GM13976 (cell line): ENCODE measurements at places on chromosomes 12 and 14.

- no peak for DNase-seq
These were observed 50.9 kb upstream of the BCL2L14 start for GRCh38 chr12:12019881-12020280.

GRCh38 chr12:32533971-32534590, 134.7 kb downstream of the FGD4 start:
- DNase-seq = peak; percentile 33

GRCh38 chr12:25200703-25201102, 5.7 kb downstream of the ETFRF1 start:
- DNase-seq = no peak

GRCh38 chr12:110906083-110906482, 14.3 kb downstream of the MYL2 start:
- peak; percentile 55 for DNase-seq

GRCh38 chr14:52048641-52049204, 20.1 kb downstream of the NID2 start:
- no peak for DNase-seq

GRCh38 chr12:83102499-83102898, 415.8 kb downstream of the TMTC2 start:
- DNase-seq = no peak
